Anterior cingulate cortex (tissue), 58 donors: ENCODE measurements at places on chromosomes 6 and 20.

DNA sequence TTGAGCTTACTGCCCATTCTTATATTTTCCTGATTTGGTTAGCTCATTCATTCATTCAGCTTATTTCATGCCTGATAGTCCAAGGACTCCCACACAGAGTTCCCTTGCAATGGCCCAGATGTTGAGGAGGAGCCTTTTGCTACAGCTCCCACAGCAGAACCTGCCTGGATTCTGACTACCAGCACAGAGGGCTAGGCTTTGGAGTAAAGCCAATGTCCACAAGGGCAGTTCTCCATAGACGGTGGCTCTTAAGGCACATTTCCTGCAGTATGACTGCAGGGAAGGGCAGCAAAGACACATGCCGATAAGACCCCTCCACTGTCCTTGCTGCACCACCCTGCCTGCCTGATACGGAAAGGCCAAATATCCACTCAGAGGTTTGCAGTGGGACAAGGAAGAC lies 112.3 kb upstream of the SYNDIG1 start:
- no peak for DNase-seq

DNA sequence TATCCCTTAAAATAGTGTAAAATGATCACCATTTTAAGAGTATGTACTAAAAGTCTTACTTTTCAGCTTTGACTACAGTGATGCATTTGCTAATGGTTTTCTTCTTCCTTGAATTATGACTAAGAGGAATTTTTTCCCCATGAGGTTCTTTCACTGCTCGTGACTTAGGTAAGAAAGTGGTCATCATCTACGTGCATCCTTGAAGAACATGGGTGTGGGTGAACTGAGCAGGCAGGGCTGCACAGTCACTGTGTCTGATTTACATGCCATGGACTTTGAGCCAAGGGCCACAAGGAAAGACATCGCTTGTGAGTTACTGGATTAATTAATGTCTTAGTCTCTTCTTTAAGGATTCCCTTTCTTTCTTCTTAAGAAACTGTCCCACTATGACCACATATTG lies 33.3 kb downstream of the NQO2 start:
- no peak for DNase-seq

DNA sequence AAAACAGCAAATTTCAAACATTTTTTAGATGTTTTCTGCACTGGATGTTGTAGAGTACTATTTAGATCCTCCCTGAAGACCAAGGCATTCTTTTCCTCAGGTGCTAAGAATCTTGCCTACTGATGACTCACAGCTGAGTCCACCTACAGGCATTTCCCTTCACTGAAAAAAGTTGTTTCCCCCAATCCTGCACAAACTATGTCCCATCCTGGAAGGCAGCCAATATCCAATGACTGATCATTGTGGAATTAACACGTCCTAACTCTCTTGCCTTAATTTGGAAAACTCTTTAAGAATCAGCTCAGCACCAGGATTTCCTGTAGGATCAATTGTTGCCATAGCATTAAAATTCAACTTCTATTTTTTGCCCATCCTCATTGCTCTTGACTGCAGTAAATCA lies 268.4 kb upstream of the IRAK1BP1 start:
- DNase-seq = no peak

DNA sequence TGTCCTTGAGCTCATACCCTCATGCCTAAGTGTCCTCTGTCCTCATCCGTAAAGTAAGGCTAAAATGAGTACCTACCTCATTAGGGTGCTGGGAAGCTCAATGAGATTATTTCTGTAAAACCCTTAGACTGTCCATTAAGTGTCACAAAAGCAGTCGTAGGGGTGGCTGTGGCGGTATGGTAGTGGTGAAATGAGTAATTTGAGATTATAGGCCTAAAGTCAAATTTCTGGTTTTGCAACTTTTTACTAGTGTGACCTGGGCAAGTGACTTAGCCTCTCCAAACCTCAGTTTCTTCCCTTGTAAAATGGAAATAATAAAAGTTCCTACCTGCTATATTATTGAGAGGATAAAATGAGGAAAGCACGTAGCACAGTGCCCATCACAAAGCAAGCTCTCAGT lies 148.2 kb upstream of the AKAP12 start:
- DNase-seq = no peak

GRCh38 chr6:25862199-25862598 lies 11.8 kb downstream of the SLC17A3 start:
- no peak for DNase-seq

DNA sequence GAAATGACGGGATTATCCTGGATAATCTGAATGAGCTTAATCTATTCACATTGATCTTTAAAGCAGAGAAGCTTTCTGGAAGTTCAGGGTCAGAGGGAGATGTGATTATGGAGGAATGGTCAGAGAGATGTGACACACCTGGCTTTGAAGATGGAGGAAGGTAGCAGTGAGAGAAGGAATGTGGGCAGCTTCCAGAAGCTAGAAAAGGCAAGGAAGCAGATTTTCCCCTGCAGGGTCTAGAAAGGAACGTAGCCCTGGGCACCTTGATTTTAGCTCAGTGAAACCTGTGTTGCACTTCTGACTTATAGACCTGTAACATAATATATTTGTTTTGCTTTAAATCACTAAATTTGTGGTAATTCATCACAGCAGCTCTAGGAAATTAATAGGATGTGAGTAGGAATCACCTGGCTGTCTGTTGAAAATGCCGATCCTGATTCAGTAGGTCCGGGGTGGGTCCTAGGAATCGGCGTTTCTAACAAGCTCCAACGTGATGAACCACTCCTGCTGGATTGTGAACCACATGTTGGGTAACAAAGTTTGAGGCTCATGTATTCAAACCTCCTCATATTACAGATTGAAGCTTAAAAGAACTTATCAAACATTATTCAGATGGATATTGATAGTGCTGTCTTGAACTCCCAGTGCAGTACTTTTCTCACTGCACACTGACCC lies 157.0 kb downstream of the GJA1 start:
- no peak for DNase-seq

- DNase-seq = no peak
Observed at GRCh38 chr6:11978169-11978987, 33.7 kb upstream of the HIVEP1 start.
